ENCODE measurements at places on chromosomes 12 and 14.

DNA sequence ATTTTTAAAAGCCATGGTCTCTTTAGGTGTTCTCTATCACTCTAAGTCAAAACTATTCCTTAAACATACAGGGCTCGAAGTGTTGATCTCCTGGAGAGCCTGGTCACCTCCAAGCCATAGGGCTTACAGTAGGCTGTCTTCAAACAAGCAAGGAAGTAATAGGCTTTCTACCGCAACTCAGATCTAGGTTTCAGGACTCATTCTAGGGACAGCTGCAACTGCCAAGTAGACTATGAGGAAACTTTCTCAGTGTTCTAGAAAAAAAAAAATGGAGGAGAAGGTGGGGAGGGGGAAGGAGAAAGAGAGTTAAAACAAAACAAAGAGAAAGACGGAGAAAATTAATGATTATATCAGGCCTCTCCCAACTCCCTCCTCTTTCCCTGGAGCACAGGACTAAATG, 106.9 kb upstream of the ETV6 start:
- no peak for DNase-seq

DNA sequence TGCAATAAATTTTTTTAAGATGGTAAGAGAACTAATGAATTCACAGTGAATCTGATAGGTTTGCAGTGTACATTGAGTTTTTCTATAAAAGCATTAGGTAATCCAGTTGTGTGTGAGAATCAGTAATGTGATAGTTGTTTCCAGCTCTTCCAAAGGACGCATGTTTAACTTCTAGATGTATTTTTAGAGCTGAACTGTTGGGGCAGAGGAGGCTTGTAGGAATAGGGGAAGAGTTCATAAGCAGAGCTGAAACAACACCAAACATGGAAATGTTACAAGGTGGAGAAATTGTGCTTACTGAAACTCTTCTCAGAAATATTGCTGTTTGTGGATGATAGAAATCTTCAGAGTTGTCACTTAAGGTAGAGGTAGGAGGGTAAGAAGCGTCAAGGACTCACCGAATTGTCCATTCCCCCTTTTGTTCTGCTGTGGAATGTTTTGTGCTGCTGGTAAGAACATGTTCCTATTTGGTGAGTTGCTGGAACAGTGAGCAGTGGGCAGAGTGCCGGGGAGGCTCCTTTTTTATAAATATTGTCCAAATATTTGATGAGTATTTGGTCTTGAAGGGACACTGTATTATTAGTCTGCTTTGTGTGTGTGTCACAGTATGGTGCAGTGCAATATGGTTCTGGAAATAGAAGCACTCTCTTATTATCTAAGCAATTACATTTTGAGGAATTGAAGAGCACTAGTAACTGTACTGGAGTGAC, 76.7 kb downstream of the ANO6 start:
- DNase-seq = no peak

- DNase-seq = no peak
Observed at GRCh38 chr12:13247596-13247995, 51.1 kb downstream of the EMP1 start.

- DNase-seq = no peak
Observed at GRCh38 chr14:58707949-58708348, 70.2 kb downstream of the DACT1 start.

DNA sequence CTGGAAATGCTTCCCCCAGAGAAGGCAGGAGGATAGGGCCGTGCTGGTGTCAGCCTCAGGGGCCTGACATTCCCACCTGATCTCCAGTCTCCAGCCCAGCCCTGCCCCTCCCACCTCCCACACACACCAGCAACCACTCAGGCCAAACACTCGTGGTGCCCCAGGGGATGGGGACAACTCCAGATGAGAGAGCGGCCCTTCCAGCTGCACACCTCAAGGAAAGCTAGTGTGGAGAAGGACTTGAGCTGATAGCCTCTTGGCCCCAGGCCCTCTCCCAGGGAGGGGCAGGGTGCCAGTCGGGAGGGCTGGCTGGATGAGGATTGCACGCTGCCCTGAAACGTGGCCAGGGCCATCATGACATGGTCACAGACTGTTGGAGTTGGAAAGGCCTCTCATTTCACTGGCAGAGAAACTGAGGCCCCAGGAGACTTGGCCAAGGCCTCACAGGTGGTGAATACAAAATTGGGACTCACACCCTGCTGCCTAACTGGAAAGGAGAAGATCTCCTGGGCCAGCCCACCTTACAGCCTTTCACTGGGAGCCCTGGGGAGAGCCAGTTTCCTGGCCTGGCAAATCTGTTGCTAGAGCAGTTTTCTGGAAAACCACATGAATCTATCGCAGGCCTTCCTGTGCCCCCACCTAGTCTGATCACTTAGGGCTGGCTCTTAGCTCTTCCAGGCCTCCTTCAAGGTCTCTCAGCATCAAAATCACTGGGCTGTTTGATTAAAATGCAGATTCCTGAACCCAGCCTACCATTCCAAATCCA, 52.1 kb downstream of the IRF2BPL start:
- no peak for DNase-seq

GRCh38 chr12:29287622-29288021, 93.3 kb downstream of the ERGIC2 start:
- no peak for DNase-seq

DNA sequence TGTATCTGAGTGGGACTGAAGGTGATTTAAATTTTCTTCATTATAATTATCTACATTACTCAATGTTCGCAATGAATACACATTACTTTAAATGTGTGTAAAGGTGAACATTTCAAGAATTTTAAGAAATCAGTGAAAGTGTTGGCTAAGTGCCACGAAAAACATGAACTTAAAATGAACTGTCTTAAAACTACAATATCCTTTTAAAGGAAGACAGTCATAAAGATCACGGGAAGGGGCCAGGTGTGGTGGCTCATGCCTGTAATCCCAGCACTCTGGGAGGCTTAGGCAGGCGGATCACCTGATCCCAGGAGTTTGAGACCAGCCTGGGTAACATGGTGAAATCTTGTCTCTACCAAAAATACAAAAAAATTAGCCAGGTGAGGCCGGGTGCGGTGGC, 11.2 kb downstream of the MOK start:
- DNase-seq = no peak

GRCh38 chr12:84056-84455, 17.5 kb downstream of the IQSEC3 start:
- DNase-seq = peak; percentile 99

- DNase-seq = no peak
Observed at GRCh38 chr14:98952593-98953350, 319.2 kb downstream of the BCL11B start.

GRCh38 chr12:123085730-123086487, 65.0 kb downstream of the PITPNM2 start:
- DNase-seq = peak; percentile 13

- no peak for DNase-seq
Observed at GRCh38 chr14:51727526-51727925, 75.8 kb downstream of the FRMD6 start.

GRCh38 chr14:100063314-100063941, 1.8 kb upstream of the EVL start:
- DNase-seq = no peak

DNA sequence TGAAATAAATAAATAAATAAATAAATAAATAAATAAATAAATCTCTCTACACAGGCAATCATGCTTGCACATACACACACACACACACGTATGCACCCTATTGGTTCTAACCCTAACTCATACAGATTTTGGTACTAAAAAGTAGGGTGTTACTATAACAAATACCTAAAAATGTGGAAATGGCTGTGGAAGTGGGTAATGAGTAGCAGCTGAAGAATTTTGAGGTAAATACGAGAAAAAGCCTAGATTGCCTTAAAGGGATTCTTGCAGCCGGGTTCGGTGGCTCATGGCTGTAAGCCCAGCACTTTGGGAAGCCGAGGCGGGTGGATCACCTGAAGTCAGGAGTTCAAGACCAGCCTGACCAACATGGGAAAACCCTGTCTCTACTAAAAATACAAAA, 15.7 kb upstream of the SLC2A3 start:
- DNase-seq = no peak

DNA sequence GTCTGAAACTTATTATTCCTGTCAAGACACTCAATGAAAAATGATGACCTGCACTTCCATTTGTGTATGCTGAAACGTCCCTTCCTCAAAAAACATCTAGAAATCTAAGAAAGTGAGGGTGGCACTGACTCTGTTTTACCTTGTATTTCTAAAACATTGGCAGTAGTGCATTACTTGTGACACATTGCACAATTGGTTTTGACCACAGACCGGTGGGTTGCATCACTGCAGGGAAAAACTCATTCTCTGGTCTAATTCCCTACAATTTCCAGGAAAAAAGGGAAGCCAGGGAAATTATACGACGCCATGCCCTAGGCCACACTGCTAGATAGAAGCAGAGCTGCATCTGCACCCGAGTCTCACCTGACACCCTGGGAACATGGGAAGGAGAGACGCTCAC, 156.7 kb downstream of the NTF3 start:
- no peak for DNase-seq

DNA sequence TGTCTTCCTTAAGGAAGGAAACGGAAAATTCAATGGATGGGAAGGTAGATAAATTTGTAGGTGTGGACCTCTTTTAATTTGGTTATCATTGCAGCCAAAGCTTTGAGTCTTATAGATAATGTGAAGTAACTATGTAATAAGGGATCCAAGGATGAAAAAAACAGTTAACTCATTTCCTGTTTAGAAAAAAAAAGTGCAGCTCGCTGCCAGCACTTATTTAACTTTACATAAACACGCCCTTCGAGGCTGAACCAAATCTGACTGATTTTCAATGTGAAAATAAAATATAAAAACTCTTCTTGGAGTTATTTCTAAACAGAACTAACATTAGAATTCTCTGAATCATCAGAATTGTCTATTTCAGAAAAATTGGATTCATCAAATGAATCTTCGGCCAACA, 7.0 kb downstream of the NUBPL start:
- no peak for DNase-seq

GRCh38 chr12:47035484-47035883, 43.9 kb upstream of the PCED1B start:
- DNase-seq = no peak

- DNase-seq = no peak
Observed at GRCh38 chr12:96434107-96434506, 33.9 kb upstream of the CDK17 start.

DNA sequence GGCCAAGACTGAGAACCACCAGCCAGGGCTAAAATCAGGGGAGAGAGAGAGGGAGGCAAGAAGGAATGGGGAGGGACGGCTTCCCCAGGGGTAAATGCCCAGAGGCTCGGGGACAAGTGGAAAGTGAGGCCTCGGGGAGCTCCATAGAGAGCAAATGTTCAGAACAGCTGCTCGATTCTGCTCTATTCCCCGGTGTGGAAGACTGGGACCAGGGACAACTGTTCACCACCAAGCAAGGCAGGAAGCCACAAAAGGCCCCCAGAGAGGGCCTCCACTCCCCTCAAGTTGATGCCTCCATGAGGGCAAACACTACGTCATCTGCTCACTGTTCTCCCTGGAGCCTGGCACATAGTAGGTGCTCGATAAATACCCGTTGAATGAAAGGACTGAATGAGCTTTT, 53.5 kb downstream of the IRF2BPL start:
- no peak for DNase-seq

GRCh38 chr12:52074971-52075724, 4.4 kb upstream of the SMIM41 start:
- no peak for DNase-seq

DNA sequence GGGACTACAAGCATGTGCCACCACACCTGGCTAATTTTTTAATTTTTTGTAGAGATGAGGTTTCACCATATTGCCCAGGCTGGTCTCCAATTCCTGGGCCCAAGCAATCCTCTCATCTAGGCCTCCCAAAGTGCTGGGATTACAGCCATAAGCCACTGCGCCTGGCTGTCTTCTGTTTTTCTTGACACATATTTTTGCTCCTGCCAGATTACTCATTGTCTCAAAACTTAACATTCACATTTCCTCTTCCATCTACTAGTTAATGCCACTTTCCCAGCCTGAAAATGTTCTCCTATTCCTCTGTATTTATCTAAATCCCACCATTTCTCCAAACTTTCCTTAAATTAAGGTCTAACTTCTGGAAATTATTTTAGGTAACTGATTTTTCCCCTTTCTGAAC, 36.2 kb upstream of the KCNH3 start:
- no peak for DNase-seq

GRCh38 chr12:45098766-45099165, 47.9 kb upstream of the DBX2 start:
- DNase-seq = no peak

GRCh38 chr12:102618197-102618877, 138.0 kb upstream of the IGF1 start:
- no peak for DNase-seq

DNA sequence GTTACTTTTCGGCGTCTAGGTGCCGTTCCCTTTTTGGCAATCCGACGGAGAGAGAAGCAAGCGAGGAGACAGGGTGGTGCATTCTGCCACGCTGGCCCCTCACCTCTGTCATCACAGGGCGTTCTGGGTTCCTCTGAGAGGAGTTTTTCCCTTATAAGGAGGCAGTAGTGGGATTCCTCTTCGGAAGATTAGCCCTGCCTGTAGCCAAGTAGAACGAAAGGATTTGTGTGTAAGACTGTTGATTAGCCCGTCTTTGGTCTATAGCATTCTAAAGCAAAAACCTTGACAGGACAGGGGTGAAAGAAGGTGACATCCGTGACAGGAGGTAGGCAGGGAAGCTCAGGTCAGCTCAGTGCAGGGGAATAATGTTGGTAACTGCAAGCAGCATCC, 9.1 kb upstream of the NEMF start:
- DNase-seq = peak; percentile 44
